ENCODE measurements at places on chromosomes 4 and X.

- DNase-seq = no peak
These were observed 166.1 kb downstream of the AFAP1 start for GRCh38 chr4:7773401-7774180.

DNA sequence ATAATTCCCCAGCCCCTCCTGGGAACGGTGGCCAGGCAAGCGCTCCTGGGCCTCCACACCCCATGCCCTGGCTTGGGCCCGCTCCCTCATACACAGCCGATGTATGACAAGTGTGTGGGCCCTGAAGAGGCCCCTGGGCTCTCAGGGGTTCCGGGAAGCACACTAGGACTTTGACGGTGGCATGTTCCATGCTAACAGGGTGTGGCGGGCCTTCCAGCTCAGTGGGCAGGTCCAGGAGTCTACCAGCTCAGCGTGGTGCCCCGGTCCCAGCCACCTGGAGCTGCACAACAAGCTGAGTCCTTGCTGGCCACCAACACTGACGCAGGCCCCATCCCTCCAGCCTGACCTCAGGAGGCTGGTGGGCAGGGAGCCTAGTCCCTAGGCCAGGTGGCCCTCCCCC, 24.4 kb upstream of the HMX1 start:
- DNase-seq = no peak

- DNase-seq = no peak
These were observed 83.1 kb downstream of the DMD start for GRCh38 chrX:33128048-33128805.

DNA sequence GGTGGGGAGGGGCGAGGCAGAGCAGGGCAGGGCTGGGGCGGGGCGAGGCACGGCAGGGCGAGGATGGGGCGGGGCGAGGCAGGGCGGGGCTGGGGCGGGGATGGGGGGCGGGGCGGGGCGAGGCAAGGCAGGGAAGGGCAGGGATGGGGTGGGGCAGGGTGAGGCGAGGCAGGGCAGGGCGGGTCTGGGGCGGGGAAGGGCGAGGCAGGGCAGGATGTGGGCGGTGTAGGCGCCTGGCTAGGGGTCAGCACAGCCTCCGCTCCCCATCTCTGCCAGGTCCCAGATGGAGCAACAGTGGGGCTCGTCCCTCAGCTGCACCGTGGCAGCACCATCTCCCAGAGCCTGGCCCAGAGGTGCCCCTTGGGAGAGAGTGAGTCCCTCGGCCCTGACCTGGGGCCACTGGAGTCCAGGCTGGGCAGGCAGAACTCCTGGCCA, 4.2 kb upstream of the SRPK3 start:
- no peak for DNase-seq

DNA sequence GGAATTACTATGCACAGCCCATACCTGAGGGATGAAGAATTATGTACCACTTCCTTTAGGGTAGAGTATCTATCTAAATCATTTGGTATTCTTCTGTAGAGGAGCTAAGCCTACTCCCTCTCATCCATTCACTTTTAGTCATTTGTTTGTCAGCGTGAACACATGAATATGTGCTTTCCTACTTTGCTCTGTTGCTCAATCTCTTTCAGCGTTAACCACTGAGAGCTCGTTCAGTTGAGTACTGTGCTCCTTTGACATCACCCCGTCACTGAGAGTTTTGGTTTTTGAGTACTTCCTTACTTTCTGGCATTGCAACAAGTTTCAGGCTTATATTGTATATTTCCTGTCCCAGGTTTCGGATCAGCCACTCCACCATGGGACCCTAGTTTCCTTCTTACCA, 700.6 kb downstream of the NLGN4X start:
- no peak for DNase-seq

DNA sequence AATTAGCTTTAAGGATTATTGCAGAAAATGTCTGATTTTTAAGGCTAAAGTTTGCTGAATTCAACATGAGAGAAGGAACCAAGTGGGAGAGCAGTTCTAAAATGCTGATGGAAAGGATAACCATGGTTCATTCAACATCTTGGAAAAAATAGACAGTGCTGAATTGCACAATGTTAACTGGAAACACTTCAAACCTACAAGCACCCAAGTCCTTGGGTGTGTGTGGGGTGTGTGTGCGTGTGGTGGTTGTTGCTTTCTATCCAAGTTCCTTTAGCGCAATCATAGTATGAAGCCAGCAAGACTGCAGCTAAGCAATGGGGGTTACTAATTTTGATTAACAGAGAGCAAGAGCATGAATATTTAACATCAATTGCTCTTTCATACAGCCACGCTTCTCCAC, 29.3 kb upstream of the SCOC start:
- DNase-seq = no peak

- no peak for DNase-seq
These were observed 107.5 kb upstream of the ACSL4 start for GRCh38 chrX:109840585-109840984.

- DNase-seq = no peak
These were observed 47.2 kb upstream of the TMEM33 start for GRCh38 chr4:41887821-41888686.

DNA sequence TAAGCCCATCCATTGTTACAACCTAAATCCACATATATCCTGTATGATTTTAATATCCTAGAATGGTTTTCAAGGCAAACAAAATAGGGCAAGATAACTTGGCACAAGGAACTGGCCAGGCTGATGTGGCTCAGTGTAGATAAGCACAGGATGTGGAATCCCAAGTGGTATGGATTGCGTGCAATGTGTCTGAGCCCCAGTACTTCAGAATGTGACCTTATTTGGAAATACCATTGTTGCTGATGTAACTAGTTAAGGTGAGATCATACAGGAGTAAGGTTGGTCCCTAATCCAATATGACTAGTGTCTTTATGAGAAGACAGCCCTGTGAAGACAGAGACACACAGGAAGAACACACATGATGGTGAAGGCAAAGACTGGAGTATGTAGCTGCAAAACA, 72.4 kb downstream of the IL21 start:
- no peak for DNase-seq

- DNase-seq = no peak
These were observed 87.7 kb downstream of the COL25A1 start for GRCh38 chr4:109214622-109215301.

DNA sequence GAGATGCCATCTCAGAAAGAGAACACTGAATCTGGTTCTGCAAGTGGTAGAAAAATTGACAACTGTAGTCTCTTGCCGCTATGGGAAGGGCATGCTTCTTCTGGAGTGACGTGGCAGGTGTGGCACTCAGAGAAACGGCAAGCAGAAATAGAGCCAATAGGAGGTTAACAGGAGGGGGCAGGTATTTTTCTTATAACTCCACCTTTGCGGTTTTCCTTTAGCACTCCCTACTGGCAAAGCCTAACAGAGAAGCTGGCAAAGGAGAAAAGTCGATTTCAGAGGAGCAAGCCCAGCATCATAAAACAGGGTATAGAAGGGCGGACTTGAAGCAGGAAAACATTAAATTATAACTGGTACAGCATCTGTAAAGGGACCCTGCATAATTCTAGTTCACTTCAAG, 1382.2 kb downstream of the PCDH18 start:
- no peak for DNase-seq

GRCh38 chr4:35884714-35885480, 359.4 kb downstream of the ARAP2 start:
- DNase-seq = no peak

- no peak for DNase-seq
These were observed 136.5 kb downstream of the AASDH start for GRCh38 chr4:56250776-56251175.

GRCh38 chr4:125370478-125370877, 55.7 kb downstream of the FAT4 start:
- no peak for DNase-seq

GRCh38 chr4:168480931-168481611, 779 bp upstream of the DDX60L start:
- DNase-seq = no peak

GRCh38 chr4:183471946-183472708, 27.7 kb downstream of the CDKN2AIP start:
- peak; percentile 54 for DNase-seq

- no peak for DNase-seq
These were observed 1056.0 kb downstream of the STIM2 start for GRCh38 chr4:27916452-27917184.

GRCh38 chr4:158729716-158730559, 6.7 kb upstream of the PPID start:
- peak; percentile 39 for DNase-seq

- DNase-seq = no peak
These were observed 133.2 kb downstream of the TMEM164 start for GRCh38 chrX:110136136-110136535.

DNA sequence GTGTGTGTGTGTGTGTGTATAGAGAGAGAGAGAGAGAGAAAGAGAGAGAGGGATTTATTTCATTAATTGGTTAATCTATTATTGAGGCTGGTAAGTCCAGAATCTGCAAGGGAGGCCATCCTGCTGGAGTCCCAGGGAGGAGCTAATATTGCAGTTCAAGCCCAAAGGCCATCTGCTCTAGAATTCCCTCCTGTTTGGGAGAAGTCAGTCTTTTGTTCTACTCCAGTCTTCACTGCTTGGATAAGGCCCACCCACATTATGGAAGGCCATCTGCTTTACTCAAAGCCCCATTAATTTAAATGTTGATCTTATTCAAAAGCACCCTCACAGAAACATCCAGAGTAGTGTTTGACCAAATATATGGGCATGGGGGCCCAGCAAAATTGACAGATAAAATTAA, 317.5 kb upstream of the RASGEF1B start:
- DNase-seq = no peak

- DNase-seq = no peak
These were observed 55.1 kb upstream of the NAP1L5 start for GRCh38 chr4:88752754-88753153.

- DNase-seq = peak; percentile 22
These were observed 6.2 kb downstream of the TXK start for GRCh38 chr4:48127682-48128404.
